T-helper 17 cell (primary cell): ENCODE measurements at places on chromosomes 4 and X.

- no peaks in the 10 kb centered on the region for H3K4me1 ChIP-seq
- no peak for DNase-seq
- H3K27me3 ChIP-seq, result no peaks in the 10 kb centered on the region
Measured at GRCh38 chr4:95728145-95728544, 111.7 kb upstream of the PDHA2 start.

- H3K36me3 ChIP-seq, result no peaks in the 10 kb centered on the region
- H3K4me1 ChIP-seq, result no peaks in the 10 kb centered on the region
- no peak overlapping the region for H3K27ac ChIP-seq
- H3K4me3 ChIP-seq, result no peak overlapping the region
Measured at GRCh38 chr4:179017581-179017980, 1575.3 kb upstream of the AGA start.

- DNase-seq, result no peak
- no peaks in the 10 kb centered on the region for H3K27me3 ChIP-seq
- H3K4me1 ChIP-seq, result no peaks in the 10 kb centered on the region
- H3K4me3 ChIP-seq, result no peak overlapping the region
- no peak overlapping the region for H3K27ac ChIP-seq
Measured at GRCh38 chrX:41481264-41482109, 34.3 kb downstream of the NYX start.

DNA sequence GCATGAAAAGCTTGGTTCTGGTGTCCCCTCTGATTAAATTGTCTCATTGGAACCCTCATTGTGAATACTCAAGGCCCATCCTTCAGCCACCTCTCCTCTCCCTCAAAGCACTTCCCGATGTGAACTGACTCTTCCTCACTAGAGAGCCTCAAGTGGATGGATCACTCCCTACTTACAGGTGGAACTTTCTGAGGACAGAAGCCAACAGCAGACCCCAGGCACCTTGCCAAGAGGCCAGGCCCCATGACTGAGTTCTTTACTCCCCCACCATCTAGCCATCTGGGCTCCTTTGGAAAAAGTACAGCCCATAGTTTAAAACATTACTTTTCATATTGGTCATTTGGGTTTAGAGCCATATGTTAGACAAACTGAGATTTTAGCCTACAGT is 224.1 kb downstream of the SHROOM3 start:
- H3K36me3 ChIP-seq, result no peaks in the 10 kb centered on the region
- H3K4me1 ChIP-seq, result no peaks in the 10 kb centered on the region
- no peak overlapping the region for H3K27ac ChIP-seq
- H3K27me3 ChIP-seq, result peaks cover 37% of the 10 kb centered on the region
- H3K4me3 ChIP-seq, result no peak overlapping the region

GRCh38 chr4:154319736-154320135 is 171.9 kb downstream of the DCHS2 start:
- H3K4me1 ChIP-seq, result no peaks in the 10 kb centered on the region
- no peaks in the 10 kb centered on the region for H3K36me3 ChIP-seq
- H3K4me3 ChIP-seq, result no peak overlapping the region
- H3K27ac ChIP-seq, result no peak overlapping the region
- no peak for DNase-seq

DNA sequence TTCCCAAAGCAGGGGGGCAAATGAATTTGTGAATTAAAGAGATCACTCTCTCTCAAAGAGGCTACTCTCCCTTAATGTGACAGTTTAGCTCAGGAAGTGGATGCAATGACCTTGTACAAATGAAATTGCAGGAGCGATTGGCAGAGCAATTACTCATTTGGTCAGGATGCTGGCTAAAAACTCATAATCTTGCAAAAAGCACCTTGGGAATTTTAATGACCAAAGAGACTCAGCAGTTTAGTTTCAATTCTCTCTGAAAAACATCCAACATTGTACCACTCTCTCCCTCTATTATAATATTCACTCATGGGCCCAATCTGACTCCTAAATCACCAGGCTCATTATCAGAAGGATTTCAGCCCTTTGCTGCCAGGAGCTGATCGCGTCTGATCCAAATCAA is 26.1 kb downstream of the PDGFC start:
- no peak overlapping the region for H3K4me3 ChIP-seq
- no peak overlapping the region for H3K27ac ChIP-seq
- H3K4me1 ChIP-seq, result no peaks in the 10 kb centered on the region
- no peak for DNase-seq
- no peaks in the 10 kb centered on the region for H3K36me3 ChIP-seq

- no peaks in the 10 kb centered on the region for H3K4me1 ChIP-seq
- H3K27me3 ChIP-seq, result no peaks in the 10 kb centered on the region
- no peak overlapping the region for H3K4me3 ChIP-seq
- no peak for DNase-seq
- no peaks in the 10 kb centered on the region for H3K36me3 ChIP-seq
- no peak overlapping the region for H3K27ac ChIP-seq
Measured at GRCh38 chrX:4263030-4263803, 549.8 kb upstream of the PRKX start.

GRCh38 chr4:158020176-158020575 is 152.6 kb downstream of the GASK1B start:
- peaks cover 6% of the 10 kb centered on the region for H3K27me3 ChIP-seq
- no peaks in the 10 kb centered on the region for H3K36me3 ChIP-seq
- no peak overlapping the region for H3K4me3 ChIP-seq
- no peak overlapping the region for H3K27ac ChIP-seq

- no peak for DNase-seq
- H3K4me3 ChIP-seq, result peak overlapping the region; percentile 88
- peak overlapping the region; percentile 57 for H3K27ac ChIP-seq
- H3K36me3 ChIP-seq, result no peaks in the 10 kb centered on the region
- peaks cover 8% of the 10 kb centered on the region for H3K27me3 ChIP-seq
Measured at GRCh38 chr4:88158038-88158488, 376 bp downstream of the ABCG2 start.

GRCh38 chrX:74133156-74133796 is 170.7 kb upstream of the ZCCHC13 start:
- no peak overlapping the region for H3K4me3 ChIP-seq
- no peaks in the 10 kb centered on the region for H3K27me3 ChIP-seq
- DNase-seq, result no peak
- peaks cover 2% of the 10 kb centered on the region for H3K4me1 ChIP-seq
- no peaks in the 10 kb centered on the region for H3K36me3 ChIP-seq

GRCh38 chr4:108540536-108540935 is 79.8 kb upstream of the RPL34 start:
- H3K27me3 ChIP-seq, result no peaks in the 10 kb centered on the region
- H3K27ac ChIP-seq, result no peak overlapping the region
- H3K4me1 ChIP-seq, result peaks cover 17% of the 10 kb centered on the region
- peaks cover 2% of the 10 kb centered on the region for H3K36me3 ChIP-seq
